Heart right ventricle (tissue), 16 donors: ENCODE measurements at places on chromosomes 1 and 21. TPM values are rescaled to one million over a fixed set of nuclear protein-coding genes. Genes with fewer than 3 reads are reported as not detected.

The COL11A1 gene
- polyA plus RNA-seq, result not detected

The OR2L5 gene
- polyA plus RNA-seq, result not detected

The IL20 gene
- not detected for polyA plus RNA-seq

The PPIAL4G gene
- polyA plus RNA-seq, result not detected
